ENCODE measurements at places on chromosomes 13 and 19. TPM values are rescaled to one million over a fixed set of nuclear protein-coding genes. Genes with fewer than 3 reads are reported as not detected.

FUT1 gene
- 14.1 TPM for total RNA-seq

ATXN8OS gene
- not detected for total RNA-seq

ADAMTSL5 gene
- total RNA-seq: 24.0 TPM

AMER2 gene
- total RNA-seq: not detected

GDF15 gene
- 425 TPM for total RNA-seq

SLC46A3 gene
- total RNA-seq: 0.93 TPM

NTF4 gene
- total RNA-seq: 1.7 TPM

EXOC3L2 gene
- not detected for total RNA-seq

ERICH4 gene
- total RNA-seq: not detected

ERCC2 gene
- 58.9 TPM for total RNA-seq

NLRP4 gene
- total RNA-seq: 0.52 TPM

ZNF541 gene
- not detected for total RNA-seq

PEG3 gene
- 0.34 TPM for total RNA-seq

KLK15 gene
- total RNA-seq: not detected

HSPB6 gene
- 0.93 TPM for total RNA-seq

PGLYRP1 gene
- total RNA-seq: not detected

ZNF534 gene
- total RNA-seq: not detected

FGF14 gene
- not detected for total RNA-seq

GNA15 gene
- total RNA-seq: 1.5 TPM

ZNF320 gene
- total RNA-seq: 9.2 TPM

C19orf67 gene
- not detected for total RNA-seq

EDDM13 gene
- not detected for total RNA-seq

SAMD4B gene
- total RNA-seq: 127 TPM

TNFSF11 gene
- total RNA-seq: not detected

SSC5D gene
- 1.5 TPM for total RNA-seq

ZNF358 gene
- total RNA-seq: 20.7 TPM

ZNF253 gene
- total RNA-seq: not detected

MCF2L gene
- 19.3 TPM for total RNA-seq

NANOS3 gene
- not detected for total RNA-seq

KBTBD7 gene
- total RNA-seq: 6.2 TPM

SIGLEC12 gene
- not detected for total RNA-seq

NCLN gene
- 119 TPM for total RNA-seq

ZMYM2 gene
- total RNA-seq: 53.0 TPM

MARK4 gene
- total RNA-seq: 37.7 TPM

LRRC63 gene
- not detected for total RNA-seq

SPTBN4 gene
- 4.6 TPM for total RNA-seq

APOC1 gene
- total RNA-seq: 5.1 TPM

CEACAM21 gene
- 0.25 TPM for total RNA-seq

UBE2S gene
- total RNA-seq: 515 TPM

IFNL1 gene
- not detected for total RNA-seq

PCDH17 gene
- total RNA-seq: 0.02 TPM

KLK14 gene
- total RNA-seq: 0.76 TPM

NOVA2 gene
- total RNA-seq: 2.5 TPM

TTYH1 gene
- total RNA-seq: 0.37 TPM

ZNF28 gene
- 17.8 TPM for total RNA-seq

RHPN2 gene
- total RNA-seq: 33.3 TPM

BCL3 gene
- 37.9 TPM for total RNA-seq

PRR19 gene
- 0.93 TPM for total RNA-seq

ZNF446 gene
- 6.5 TPM for total RNA-seq

SWSAP1 gene
- 2.5 TPM for total RNA-seq

GPC6 gene
- total RNA-seq: 0.22 TPM

BRD4 gene
- total RNA-seq: 52.9 TPM

GCDH gene
- total RNA-seq: 23.2 TPM

RLN3 gene
- not detected for total RNA-seq

ZNF582 gene
- total RNA-seq: not detected

PLEKHG2 gene
- 29.0 TPM for total RNA-seq

SCGB2B2 gene
- total RNA-seq: 0.27 TPM

B3GNT3 gene
- total RNA-seq: 22.2 TPM

Data from HCT116 (cell line).